Chondrocyte (in vitro differentiated cells): ENCODE measurements at places on chromosomes 11 and 22. TPM values are rescaled to one million over a fixed set of nuclear protein-coding genes. Genes with fewer than 3 reads are reported as not detected.

- H3K27ac ChIP-seq: no peak overlapping the region
- peak; percentile 96 for DNase-seq
- peaks cover 1% of the 10 kb centered on the region for H3K36me3 ChIP-seq
- peak overlapping the region; percentile 33 for H3K4me3 ChIP-seq
- H3K4me1 ChIP-seq: peaks cover 64% of the 10 kb centered on the region
- no peaks in the 10 kb centered on the region for H3K27me3 ChIP-seq
Observed at GRCh38 chr22:46535876-46536536, 1.4 kb downstream of the CELSR1 start.

The SCUBE2 gene
- 2.0 to 5.0 TPM (median 4.6 TPM) in 3 replicates for total RNA-seq

The TPH1 gene
- 0.99 to 6.4 TPM (median 5.0 TPM) in 3 replicates for total RNA-seq

GRCh38 chr22:46572911-46573780 lies 35.7 kb upstream of the CELSR1 start:
- peaks cover 18% of the 10 kb centered on the region for H3K4me1 ChIP-seq
- peak; percentile 83 for DNase-seq
- H3K27me3 ChIP-seq: no peaks in the 10 kb centered on the region
- H3K27ac ChIP-seq: no peak overlapping the region
- no peaks in the 10 kb centered on the region for H3K36me3 ChIP-seq

The OR10D3 gene
- total RNA-seq: not detected in 3 replicates

The CALCA gene
- not detected in 3 replicates for total RNA-seq

The C11orf42 gene
- total RNA-seq: not detected in 3 replicates

DNA sequence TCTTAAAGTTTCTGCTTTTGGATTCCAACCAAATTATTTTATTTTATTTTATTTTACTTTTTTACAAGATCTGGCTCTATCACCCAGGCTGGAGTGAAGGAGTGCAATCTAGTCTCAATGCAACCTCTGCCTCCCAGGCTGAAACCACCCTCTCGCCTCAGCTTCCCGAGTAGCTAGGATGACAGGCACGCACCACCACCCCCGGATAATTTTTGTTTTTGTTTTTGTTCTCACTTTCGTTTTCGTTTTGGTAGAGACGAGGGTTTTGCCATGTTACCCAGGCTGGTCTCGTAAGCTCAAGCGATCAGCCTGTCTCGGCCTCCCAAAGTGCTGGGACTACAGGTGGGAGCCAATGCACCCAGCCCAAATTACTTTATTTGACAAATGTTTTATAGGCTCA lies 219.8 kb downstream of the ETS1 start:
- no peak for DNase-seq
- H3K4me1 ChIP-seq: peaks cover 21% of the 10 kb centered on the region
- H3K4me3 ChIP-seq: no peak overlapping the region
- H3K36me3 ChIP-seq: peaks cover 2% of the 10 kb centered on the region
- peaks cover 7% of the 10 kb centered on the region for H3K27me3 ChIP-seq
